ENCODE measurements at places on chromosomes 1 and 21. TPM values are rescaled to one million over a fixed set of nuclear protein-coding genes. Genes with fewer than 3 reads are reported as not detected.

LRRC38 gene
- 1.6 TPM for total RNA-seq

IFNGR2 gene
- 64.1 TPM for total RNA-seq

SPRR2E gene
- total RNA-seq: not detected

NBPF6 gene
- not detected for total RNA-seq

PODN gene
- total RNA-seq: not detected

MFSD2A gene
- total RNA-seq: 5.9 TPM

CFAP74 gene
- total RNA-seq: not detected

PLA2G2F gene
- 9.2 TPM for total RNA-seq

FAM110D gene
- 0.79 TPM for total RNA-seq

LCE1D gene
- total RNA-seq: not detected

ATP8B2 gene
- 30.9 TPM for total RNA-seq

SDHB gene
- total RNA-seq: 109 TPM

S100A7 gene
- total RNA-seq: not detected

MPL gene
- not detected for total RNA-seq

BEST4 gene
- 0.25 TPM for total RNA-seq

DNAJC6 gene
- total RNA-seq: 8.3 TPM

ACTL8 gene
- total RNA-seq: 0.17 TPM

PERM1 gene
- total RNA-seq: 0.34 TPM

TFF2 gene
- not detected for total RNA-seq

FGR gene
- 0.41 TPM for total RNA-seq

CA6 gene
- not detected for total RNA-seq

NFASC gene
- 1.6 TPM for total RNA-seq

TENT5C gene
- 0.07 TPM for total RNA-seq

KLF17 gene
- total RNA-seq: not detected

VSIG8 gene
- total RNA-seq: 0.07 TPM

ACTA1 gene
- total RNA-seq: 1.0 TPM

DIO1 gene
- not detected for total RNA-seq

TRIM58 gene
- total RNA-seq: 5.3 TPM

RGS18 gene
- total RNA-seq: 0.14 TPM

RASSF5 gene
- total RNA-seq: 4.2 TPM

FCRLA gene
- total RNA-seq: 0.88 TPM

HSD17B7 gene
- 32.3 TPM for total RNA-seq

MXRA8 gene
- 106 TPM for total RNA-seq

SV2A gene
- 13.2 TPM for total RNA-seq

CD84 gene
- total RNA-seq: not detected

MRPL9 gene
- 119 TPM for total RNA-seq

MEX3A gene
- 34.5 TPM for total RNA-seq

GUCA2A gene
- not detected for total RNA-seq

TIE1 gene
- total RNA-seq: 6.5 TPM

TMEM54 gene
- total RNA-seq: 162 TPM

DMBX1 gene
- total RNA-seq: not detected

SLC6A9 gene
- total RNA-seq: 20.1 TPM

ZFP69 gene
- 4.3 TPM for total RNA-seq

HCRTR1 gene
- total RNA-seq: not detected

APOBEC4 gene
- total RNA-seq: not detected

KCNE1 gene
- total RNA-seq: not detected

ARTN gene
- total RNA-seq: 3.9 TPM

ADORA1 gene
- total RNA-seq: 7.0 TPM

RNU1-3 gene
- total RNA-seq: under 0.01 TPM

CTSK gene
- total RNA-seq: 4.0 TPM
